ENCODE measurements at places on chromosomes 11 and 22.
A peak's percentile ranks its signal among the peaks of the same experiment; 100 is the strongest.

GRCh38 chr22:38114484-38115398, 4.3 kb upstream of the BAIAP2L2 start:
- DNase-seq = peak; percentile 91

DNA sequence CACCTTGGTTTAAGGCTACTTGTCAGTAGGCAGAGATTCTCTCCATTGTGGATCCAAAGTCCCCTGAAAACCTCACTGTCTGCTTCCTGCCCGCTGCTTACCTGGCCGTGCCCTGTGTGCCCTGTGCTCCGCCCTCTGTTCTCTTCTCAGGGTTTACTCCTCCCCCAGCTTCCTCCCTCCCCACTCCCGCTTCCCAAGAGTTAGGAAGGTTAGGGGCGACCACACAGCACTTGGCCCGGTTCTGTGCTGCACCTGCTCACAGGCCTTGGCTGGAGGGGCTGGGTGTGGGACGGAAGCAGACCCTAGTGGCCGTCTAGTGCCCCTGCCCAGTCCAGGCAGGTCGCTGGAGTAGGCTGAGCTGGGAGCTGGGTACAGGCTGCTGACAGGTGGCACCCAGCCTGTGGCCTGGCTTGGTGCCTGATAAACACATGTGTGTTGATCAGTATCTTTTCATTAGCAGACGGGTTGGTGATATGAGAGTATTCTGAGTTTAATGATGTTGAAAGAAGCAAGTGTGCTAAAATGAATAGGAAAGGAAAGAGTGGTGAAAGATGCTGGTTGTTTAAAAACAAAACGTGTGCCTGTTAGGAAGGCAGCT, 40.5 kb downstream of the GRAMD4 start:
- DNase-seq = no peak

GRCh38 chr11:13335319-13335718, 57.7 kb downstream of the BMAL1 start:
- DNase-seq = peak; percentile 68

DNA sequence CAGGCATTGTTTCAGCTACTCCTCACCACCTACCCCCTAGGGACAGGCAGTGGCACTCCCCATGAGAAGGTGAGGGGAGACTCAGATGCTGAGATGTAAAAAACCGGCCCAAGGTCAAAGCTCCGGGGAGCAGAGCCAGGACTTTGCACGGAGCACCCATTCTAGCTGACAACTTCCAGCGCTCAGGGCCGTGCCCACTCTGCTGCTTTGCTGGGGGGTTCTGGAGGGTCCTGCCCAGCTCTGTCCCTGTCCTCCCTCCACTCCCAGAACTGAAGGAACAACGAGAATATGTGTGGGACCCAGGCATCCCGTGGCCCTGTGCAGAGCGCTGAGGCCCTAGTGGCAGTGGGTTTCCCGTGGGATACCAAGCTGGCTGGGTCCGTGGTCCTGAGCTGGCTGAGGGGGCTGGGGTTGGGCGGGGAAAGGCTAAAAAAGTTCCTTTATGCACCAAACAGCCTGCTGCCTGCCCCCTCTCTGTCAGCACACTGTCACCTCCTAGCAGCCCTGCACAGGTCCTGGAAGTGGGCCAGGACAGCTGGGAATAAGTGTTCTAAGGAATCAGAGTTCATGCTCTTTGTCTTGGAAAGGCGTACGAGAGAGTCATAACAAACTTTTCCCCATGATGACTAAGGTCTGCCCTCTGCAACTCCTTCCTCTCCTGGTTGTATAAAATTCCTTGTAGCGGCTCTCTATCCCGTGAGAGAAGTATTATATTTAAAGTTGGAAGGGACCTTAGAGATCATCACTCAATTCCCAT, 1.9 kb downstream of the MS4A10 start:
- DNase-seq = peak; percentile 36

DNA sequence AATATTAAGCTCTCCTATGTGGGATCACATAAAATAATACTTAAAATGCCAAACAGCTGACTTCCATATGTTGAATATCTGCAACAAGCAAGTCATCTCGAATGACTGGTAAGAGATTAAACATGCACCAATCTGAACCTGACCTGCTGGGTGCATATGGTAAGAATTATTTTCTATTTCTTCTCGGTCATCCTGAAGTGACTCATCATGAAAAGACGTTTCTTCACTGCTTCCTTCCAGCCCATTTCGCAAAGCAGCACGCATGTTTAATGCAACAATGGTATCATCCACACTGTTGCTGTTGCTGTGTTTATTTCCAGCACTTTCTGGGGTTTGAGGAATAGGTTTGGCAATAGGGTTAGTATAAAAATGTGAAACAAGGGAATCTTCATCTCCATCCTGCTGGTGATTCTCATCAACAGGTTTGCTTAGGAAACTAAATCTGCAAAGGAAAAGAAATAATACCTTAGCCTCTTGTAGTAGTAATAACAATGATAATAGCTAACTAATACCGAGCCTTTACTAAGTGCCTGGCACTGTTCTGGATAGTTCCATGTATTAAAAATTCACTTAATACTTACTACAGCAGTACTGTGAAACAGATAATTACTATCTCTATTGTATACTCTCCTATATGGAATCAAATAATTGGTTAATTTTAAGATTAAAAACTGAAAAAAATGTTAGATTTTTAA, 52.0 kb upstream of the CHRNA10 start:
- DNase-seq = no peak

- no peak for DNase-seq
These were observed 27.9 kb upstream of the SMIM38 start for GRCh38 chr11:69127884-69128283.

DNA sequence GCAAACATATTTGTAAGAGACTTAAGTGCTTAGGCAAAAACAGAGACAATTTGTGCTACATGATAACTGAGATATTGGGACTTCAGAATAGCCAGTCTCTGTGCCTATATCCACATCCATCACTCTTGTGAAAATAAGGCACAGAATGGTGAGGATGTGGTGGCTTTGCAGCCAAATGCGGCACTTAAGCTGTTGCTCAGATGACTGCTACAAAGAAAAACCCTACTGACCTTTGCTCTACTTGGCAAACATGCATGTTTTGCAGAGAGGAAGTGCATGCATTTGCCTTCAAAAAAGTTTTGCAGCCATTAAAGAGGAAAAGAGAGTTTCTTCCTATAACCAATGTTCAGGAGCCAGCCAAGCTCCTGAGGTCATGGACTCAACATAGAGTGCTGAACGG, 675.0 kb upstream of the KIRREL3 start:
- no peak for DNase-seq

DNA sequence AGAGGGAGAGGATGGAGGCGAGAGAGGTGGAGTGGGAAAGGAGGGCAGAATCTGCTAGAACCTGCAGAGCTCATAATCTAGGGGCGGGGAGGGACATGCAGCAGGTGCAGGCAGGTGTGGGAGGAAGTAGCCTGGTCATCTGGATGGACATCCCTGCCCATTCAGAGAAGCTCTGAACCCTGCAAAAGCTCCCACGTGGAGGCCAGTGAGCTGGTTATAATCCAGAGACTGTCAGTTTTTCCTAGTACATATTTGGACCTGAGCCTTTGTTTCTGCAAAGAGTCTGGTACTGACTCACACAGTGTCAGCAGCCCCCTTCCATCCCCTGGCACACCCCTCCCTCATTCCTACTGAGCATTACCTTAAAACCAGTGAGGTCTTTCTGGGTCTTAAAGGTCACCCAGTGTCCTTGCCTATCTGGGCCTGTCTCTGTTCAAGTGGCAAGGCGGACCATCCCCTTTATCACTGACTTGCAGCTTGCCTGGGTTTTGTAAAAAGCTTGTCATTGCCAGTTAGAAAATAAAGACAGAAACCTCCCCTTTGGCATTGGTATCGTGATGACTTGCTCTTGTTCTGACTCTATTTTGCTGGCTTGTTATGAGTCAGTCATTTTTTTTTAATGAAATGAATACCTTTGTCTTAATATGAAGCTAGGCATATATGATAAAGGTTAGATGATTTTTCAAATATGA, 26.1 kb downstream of the PTPRJ start:
- DNase-seq = no peak

GRCh38 chr11:96197103-96197502, 145.9 kb downstream of the MAML2 start:
- DNase-seq = no peak

- no peak for DNase-seq
These were observed 411 bp upstream of the EXPH5 start for GRCh38 chr11:108593923-108594434.

DNA sequence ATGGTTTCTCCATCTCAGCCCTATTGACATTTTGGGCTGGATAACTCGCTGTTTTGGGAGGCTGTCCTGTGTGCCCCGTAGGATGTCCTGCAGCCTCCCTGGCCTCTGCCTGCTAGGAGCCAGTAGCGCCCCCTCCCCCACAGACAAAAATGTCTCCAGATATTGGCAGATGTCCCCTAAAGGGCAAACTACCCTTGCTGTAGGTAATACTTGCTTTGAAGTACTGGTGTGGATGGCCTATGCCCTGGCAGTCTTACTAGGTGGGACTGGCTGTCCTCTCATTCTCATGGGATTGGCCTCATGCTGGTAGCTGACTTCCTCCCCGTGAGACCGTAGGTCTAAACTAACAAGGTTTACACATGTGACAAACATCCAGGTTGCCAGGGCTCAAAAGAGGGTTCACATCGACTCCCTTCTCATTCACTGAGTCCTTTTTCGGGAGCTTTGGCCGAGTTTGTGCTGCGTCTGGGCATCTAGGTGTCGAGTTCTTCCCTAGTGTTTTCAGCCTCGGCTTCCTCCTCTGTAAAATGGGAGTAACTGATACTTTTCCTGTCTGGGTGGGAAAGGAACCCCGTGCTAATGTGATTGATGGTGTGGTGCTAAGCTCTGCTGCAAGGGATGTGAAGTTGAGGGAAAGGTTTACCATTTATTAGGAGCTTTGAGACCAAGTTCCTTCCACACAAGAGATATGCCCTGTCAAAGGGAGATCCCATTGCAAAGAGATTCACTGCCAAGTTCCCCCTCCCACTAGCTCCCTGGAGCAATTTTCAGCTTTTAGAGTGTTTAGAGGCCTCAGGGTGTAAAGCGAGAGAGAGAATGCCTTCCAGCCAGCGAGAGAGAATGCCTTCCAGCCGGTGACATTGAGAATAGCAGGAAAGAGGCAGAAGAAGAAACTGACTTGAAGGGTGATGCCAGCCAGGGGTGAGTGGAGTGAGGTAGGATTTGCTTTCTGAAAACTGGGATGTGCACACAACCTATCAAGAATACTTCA, 17.0 kb downstream of the PTPRJ start:
- DNase-seq = no peak

- DNase-seq = no peak
These were observed 610.4 kb upstream of the B3GAT1 start for GRCh38 chr11:135022454-135022853.

DNA sequence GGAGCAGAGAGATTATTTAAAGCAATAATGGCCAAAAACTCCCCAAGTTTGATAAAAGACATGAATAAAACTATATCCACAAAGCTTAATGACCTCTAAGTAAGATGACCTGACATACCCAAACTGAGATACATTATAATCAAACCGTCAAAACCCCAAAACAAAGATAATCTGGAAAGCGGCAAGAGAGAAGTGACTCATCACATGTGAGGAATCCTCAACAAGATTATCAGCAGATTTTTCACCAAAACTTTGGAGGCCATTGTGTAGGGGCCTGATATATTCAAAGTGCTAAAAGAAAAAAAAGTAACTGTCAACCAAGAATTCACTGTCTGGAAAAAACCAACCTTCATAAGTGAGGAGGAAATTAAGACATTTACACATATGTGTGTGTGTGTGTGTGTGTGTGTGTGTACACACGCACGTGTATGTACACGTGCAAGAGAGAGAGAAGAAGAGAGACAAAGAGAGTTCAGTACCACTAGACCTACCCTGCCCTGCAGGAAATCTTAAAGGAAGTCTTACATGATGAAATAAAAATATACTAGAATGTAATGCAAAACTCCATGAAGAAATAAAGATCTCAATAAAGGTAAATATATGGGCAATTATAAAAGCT, 752.4 kb downstream of the NELL1 start:
- DNase-seq = no peak

GRCh38 chr11:19770277-19770676, 57.6 kb downstream of the NAV2 start:
- DNase-seq = no peak

- no peak for DNase-seq
These were observed 28.6 kb downstream of the FAM76B start for GRCh38 chr11:95760941-95761340.

- no peak for DNase-seq
These were observed 8.5 kb upstream of the SCN2B start for GRCh38 chr11:118184784-118185579.

- DNase-seq = peak; percentile 30
These were observed 4.4 kb downstream of the CAVIN3 start for GRCh38 chr11:6315811-6316425.

DNA sequence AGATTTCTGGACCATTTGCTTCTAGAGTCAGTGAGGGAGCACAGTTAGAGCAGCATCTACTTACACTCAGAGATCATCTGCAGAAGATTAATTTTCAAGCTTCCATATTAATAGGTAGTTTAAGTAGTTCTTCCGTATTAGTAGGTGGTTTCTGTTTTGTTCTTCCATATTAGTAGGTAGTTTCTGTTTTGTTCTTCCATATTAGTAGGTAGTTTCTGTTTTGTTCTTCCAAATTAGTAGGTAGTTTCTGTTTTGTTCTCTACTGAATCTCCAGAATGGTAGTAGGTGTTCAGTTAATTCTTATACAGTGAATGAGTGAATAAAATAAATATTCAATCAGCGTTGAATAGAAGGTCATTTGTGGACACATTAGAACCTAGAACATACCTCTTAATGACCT, 175.7 kb downstream of the TMEM135 start:
- no peak for DNase-seq

DNA sequence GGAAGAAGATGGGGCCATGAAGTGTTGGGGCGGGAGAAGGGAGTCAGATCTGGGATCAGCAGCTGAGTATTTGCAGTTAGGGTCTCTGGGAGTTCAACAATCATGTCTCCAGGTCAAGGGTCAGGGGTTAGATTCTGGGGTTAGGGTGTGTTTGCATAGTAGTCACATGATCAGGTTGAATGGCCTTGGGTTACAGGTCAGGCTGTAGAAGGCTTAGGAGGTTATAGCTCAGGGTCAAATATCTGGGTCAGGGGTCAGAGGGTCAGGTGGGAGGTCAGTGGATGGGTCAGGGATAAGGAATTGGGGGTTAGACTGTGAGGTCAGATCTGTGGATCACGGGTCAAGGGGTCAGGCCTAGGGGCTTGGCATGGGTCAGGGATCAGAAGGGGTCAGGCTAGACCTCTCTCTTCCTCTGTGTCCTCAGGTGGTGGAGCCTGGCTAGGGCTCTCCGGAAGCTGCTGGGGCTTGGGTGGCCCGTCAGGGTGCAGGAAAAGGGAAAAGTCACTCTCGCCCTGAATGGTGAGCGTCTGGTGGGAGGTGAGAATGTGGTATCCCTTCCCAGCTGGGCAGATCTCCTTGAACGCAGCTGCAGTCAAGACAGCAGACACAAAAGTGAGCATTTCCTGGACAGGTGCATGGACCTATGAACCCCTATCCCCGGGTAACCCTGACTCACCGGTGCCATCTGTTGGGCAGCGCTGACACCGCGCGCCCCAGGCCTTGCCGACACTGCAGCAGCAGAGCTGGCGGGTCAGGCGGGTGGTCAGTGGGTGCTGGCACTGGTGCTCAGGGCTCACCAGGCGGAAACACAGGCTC, 6.4 kb downstream of the LTBP3 start:
- peak; percentile 75 for DNase-seq

- no peak for DNase-seq
These were observed 14.9 kb downstream of the FZD4 start for GRCh38 chr11:86940122-86940777.

GRCh38 chr11:88555018-88555828, 217.7 kb upstream of the CTSC start:
- no peak for DNase-seq

- DNase-seq = peak; percentile 33
These were observed 55.3 kb upstream of the CD44 start for GRCh38 chr11:35083431-35084238.

Data from head of caudate nucleus (tissue), 42 donors.